HT1080 (cell line): ENCODE measurements at places on chromosomes 4 and X. TPM values are rescaled to one million over a fixed set of nuclear protein-coding genes. Genes with fewer than 3 reads are reported as not detected.

GRCh38 chrX:10158279-10159144 lies 1.7 kb downstream of the CLCN4 start:
- no peak for DNase-seq

DNA sequence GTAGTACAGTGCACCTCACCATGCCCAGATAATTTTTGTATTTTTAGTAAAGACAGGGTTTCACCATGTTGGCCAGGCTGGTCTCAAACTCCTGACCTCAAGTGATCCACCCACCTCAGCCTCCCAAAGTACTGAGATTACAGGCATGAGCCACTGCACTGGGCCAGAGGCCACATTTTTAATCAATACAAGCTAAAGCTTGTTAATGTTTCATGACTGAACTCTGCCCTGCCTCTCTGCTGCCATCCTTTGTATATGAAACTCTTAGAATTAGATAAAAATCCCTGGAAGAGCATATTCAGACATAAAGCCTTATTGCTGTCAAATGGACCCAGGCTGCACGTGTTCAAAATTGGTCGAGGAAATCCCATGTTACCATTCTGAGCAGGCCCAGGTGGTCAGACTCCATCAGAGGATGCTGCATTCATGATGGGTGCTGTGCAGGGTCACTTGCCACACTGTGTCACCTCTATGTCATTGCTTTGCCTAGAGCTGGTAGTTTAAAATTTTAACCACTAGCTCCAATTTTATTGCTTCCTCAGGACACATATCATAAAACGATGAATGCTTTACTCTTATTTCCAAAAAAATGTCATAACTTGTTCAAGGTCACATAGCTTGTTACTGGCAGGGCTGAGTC lies 45.2 kb downstream of the LNX1 start:
- DNase-seq, result no peak

GRCh38 chr4:167222099-167222498 lies 12.2 kb downstream of the SPOCK3 start:
- DNase-seq, result no peak

- peak; percentile 42 for DNase-seq
Observed at GRCh38 chr4:56215141-56215783, 172.0 kb downstream of the AASDH start.

GRCh38 chrX:114619874-114620273 lies 36.0 kb downstream of the HTR2C start:
- no peak for DNase-seq

- DNase-seq, result no peak
Observed at GRCh38 chr4:118417325-118417724, 64.5 kb upstream of the PRSS12 start.

DNA sequence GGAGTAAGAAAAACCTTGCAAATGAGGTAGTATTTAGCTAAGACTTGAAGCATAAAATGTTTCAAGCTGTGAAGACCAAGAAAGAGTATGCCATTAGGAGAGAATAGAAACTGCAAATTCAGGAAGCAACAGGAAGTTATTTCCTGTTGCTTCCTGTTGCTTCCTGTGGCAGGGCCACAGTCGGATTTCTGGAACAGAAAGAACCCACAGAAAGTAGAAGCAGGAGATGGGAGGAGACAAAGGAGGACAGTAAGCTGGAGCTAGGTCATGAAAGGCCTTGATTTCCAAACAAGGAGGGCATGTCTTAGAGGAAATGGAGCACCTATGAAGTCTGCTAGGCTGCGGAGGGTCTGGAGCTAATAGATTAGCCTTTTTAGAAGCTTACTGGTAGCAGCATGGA lies 17.2 kb downstream of the ASB11 start:
- DNase-seq, result peak; percentile 31

DNA sequence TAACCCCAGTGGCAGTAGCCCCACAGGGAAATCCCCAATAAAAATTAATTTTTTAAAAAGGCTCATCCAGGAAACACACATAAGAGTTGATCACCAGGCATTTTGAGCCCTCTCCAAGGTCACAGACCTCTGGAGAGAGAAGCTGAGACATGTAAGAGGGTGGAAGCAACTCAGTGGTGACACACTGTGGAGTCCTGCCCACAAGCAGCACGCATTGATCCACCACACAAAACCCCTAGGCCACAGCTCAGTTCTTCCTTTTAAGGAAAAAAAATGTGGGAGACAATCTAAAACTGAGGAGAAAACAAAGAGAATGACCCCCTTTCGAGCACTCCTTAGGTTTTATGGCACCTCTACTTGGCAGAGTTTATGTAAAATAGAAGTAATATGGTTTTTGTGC lies 71.7 kb upstream of the S100G start:
- DNase-seq, result peak; percentile 60

DNA sequence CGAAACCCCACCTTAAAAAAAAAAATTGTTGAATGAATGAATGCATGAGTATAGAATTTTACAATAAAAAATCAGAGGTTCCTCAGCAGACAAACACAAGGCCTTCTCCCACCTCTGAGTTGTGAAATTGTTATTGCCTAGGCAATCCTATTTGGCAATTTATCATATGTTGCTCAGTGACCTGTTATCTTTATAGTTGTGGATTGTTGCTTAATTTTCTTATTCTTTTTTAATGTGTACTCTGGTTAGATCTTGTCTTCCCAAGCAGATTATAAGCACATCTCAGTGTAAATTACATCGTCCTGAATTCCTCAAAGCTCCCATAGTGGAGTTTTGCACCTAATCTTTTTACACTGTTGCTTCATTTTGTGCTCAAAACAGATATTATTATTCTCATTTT lies 71.9 kb downstream of the RBM47 start:
- DNase-seq, result no peak

GRCh38 chr4:176340871-176341685 lies 21.3 kb downstream of the SPCS3 start:
- DNase-seq, result peak; percentile 55

GRCh38 chr4:77121736-77122240 lies 35.2 kb upstream of the CCNG2 start:
- no peak for DNase-seq

DNA sequence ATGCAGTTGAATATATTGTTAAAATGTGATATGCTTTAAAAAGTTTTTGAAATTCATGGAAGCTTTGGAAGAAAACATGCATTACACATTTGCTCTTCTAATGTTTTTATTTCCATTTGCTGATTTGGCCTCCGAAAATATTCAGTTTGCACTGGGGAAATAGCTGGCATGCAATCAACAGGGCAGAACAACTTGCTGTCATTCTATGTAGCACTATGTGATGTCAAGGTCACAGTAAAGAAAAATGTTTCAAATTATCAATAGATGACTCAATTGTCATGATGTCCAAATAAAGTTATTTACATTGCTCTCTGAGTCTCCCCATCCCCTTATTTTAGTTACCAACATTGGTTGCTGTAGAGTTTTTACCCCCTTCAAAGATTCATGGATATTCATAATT lies 119.2 kb downstream of the TLL1 start:
- DNase-seq, result no peak

- peak; percentile 18 for DNase-seq
Observed at GRCh38 chr4:152479428-152480026, 56.4 kb downstream of the FBXW7 start.

- DNase-seq, result no peak
Observed at GRCh38 chrX:22246620-22247019, 26.1 kb upstream of the CBLL2 start.

GRCh38 chrX:130555757-130556156 lies 154.0 kb downstream of the RBMX2 start:
- no peak for DNase-seq

GRCh38 chr4:80361329-80361900 lies 25.9 kb downstream of the CFAP299 start:
- peak; percentile 7 for DNase-seq

DNA sequence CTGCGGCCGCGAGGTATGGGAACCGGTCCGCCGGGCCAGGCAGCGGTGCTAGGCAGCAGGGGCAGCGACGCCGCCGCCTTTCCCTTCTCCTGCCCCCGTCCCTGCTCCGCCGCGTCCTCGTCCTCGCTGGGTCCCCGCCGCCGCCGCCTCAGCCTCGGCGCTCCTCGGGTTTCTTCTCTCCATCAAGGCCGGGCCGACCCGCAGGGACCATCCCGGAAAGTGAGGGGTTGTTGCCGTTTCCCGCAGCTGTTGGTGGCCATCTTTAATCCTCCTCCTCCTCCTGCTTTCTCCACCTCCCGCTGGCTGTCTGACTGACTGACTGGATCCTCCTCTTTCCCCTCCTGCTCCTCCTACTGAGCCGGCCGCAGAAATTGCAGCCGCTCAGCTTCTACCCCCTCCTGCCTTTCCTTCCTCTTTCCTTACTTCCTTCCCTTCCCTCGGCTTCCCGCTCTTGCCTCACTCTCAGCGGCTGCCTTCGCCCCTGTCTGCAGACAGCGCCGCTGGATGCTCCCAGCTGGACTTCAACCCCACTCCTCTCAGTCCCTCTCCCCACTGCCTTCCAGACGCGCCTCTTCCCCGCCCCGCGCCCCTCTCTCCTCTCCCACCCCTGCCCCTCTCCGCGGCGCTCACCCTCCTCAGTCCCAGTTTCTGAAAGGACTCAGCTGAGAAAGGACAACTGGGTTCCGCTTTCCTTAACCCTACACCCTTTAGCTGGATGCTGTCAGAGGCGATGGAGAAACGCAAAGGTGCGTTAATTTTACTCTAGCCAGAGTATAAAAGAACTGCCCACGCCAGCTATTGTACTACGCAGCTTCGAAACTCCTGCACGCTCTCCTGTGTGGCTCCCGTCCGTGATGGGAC lies at the start of gene WDFY3:
Gene WDFY3, minus strand, starts transcription at position 309 of the 861 bp plus-strand sequence. CDS start 106,099 bp downstream, outside the sequence.
- DNase-seq, result peak; percentile 95

- DNase-seq, result no peak
Observed at GRCh38 chrX:72371405-72371804, 65.7 kb upstream of the CITED1 start.

DNA sequence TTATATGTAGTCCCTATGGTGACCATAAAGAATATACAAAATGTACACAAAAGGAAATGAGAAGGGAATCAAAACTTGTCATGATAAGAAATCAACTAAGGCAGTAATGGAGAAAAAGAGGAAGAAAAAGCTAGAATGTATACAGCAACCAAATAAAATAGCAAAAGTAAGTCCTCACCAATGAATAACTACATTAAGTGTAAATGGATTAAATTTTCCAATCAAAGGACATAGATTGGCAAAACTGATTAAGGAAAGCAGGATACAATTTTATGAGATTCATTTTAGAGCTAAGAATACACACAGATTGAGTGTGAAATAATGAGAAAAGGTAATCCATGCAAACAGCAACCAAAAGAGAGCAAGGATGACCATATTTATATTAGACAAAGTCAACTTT lies 157.4 kb downstream of the TET2 start:
- DNase-seq, result no peak

- DNase-seq, result peak; percentile 76
Observed at GRCh38 chrX:125203737-125204578, 115.7 kb upstream of the TEX13C start.

DNA sequence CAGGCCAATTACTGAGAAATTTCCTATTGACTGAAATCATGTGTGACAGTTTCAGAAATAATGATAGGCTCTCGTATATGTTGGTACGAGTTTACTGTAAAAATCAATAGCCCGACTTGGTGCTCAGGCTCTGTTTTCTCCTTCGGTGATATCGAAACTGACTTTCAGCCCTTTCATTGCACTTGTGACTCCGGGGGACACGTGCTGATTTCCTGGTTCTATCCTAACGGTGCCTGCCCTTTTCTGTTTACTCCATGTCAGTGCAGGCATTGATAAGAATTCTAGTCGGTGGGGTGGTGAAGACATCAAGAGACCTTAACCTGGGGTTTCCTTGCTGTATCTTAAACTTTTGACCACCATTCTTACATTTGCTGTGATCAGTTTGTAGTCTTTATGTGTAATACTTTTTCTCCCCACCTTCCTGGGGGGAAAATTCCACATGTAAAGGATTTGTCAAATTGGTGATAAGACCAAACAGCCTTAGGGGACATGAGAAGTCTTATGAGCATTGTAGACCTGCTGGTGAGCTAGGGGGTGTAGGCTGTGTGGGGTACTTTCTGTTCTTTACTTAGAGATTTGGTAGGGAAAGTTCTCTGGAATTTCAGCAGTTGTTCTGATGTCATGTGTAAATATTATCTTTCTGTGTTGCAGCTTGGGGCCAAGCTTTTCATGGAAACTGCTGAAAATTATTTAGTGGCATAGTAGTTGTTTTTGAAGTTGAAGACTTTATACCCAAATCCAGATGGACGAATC lies 52.7 kb downstream of the TMEM131L start:
- DNase-seq, result no peak

DNA sequence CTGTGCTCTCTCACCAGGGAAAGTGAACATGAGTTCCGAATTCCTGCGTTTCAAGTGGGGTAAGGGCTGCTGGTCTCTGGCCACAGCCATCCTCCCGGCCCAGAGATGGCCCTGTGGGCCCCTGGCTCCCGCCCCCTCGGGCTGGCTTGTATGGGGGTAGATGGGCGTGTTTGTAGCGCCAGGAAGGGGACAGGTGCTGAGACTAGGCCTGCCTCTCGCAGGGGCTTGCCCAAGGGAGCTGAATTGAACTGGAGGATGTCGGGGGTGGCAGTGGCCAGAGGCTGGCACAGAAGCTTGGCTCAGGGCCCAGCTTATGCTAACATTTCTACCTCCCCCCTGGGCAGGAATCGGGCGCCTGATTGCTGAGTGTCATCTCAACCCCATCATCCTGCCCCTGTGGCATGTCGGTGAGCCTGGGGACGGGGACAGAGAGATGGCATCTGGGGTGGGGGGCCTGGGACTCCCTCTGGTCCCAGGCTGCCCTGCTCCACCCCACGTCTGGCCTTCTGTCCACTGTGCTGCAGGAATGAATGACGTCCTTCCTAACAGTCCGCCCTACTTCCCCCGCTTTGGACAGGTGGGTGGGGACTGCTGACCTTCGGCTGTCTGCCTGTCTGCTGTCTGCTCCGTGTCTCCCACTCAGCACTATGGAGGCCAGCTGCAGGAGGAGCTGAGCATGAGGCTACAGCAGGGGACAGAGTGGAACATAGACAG lies 8.5 kb downstream of the TAFAZZIN start:
- DNase-seq, result no peak

GRCh38 chr4:59666645-59667044 lies 1533.5 kb upstream of the ADGRL3 start:
- no peak for DNase-seq

GRCh38 chr4:153189016-153189801 lies 15.0 kb upstream of the TRIM2 start:
- peak; percentile 39 for DNase-seq

DNA sequence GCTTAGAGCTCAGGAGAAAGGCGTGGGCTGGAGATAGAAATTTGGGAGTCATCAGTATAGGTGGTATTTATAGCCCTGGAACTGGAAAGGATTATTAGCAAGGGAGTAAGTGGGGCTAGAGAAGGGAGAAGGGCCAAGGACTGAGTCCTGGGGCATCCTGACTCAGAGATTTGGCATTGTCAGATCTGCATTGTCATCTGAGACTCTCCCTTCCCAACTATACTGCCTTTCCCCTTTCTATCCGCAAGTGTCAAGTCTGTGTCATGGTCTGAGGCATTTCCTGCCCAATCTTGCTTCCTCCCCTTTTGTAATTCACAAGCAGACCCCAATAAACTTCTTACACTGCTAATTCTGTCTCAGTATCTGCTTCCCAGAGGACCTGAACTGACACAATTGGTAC lies 24.4 kb upstream of the SLC25A43 start:
- DNase-seq, result peak; percentile 85

- no peak for DNase-seq
Observed at GRCh38 chrX:15914486-15914885, 59.9 kb upstream of the AP1S2 start.

Gene ABCE1
- total RNA-seq, result 182 and 187 TPM in 2 replicates

Gene CDS1
- 1.5 TPM in 2 replicates for total RNA-seq

Gene SPANXD
- 0.30 and 0.40 TPM in 2 replicates for total RNA-seq

Gene GRPR
- total RNA-seq, result not detected in 2 replicates

Gene ATP1B4
- total RNA-seq, result not detected in 2 replicates

Gene NPY2R
- total RNA-seq, result not detected in 2 replicates

Gene DHX15
- 225 and 275 TPM in 2 replicates for total RNA-seq

Gene SSX2B
- 0.43 TPM in 1 of 2 replicates, not detected in the other for total RNA-seq

Gene SMIM31
- not detected in 2 replicates for total RNA-seq

Gene FATE1
- not detected in 2 replicates for total RNA-seq

Gene PAGE5
- total RNA-seq, result 254 and 341 TPM in 2 replicates

Gene PFKFB1
- 0.16 TPM in 1 of 2 replicates, not detected in the other for total RNA-seq

Gene MAP7D2
- 0.07 TPM in 1 of 2 replicates, not detected in the other for total RNA-seq

Gene ZFP92
- total RNA-seq, result 0.08 and 0.10 TPM in 2 replicates
